ENCODE measurements at places on chromosomes 12 and 14.

DNA sequence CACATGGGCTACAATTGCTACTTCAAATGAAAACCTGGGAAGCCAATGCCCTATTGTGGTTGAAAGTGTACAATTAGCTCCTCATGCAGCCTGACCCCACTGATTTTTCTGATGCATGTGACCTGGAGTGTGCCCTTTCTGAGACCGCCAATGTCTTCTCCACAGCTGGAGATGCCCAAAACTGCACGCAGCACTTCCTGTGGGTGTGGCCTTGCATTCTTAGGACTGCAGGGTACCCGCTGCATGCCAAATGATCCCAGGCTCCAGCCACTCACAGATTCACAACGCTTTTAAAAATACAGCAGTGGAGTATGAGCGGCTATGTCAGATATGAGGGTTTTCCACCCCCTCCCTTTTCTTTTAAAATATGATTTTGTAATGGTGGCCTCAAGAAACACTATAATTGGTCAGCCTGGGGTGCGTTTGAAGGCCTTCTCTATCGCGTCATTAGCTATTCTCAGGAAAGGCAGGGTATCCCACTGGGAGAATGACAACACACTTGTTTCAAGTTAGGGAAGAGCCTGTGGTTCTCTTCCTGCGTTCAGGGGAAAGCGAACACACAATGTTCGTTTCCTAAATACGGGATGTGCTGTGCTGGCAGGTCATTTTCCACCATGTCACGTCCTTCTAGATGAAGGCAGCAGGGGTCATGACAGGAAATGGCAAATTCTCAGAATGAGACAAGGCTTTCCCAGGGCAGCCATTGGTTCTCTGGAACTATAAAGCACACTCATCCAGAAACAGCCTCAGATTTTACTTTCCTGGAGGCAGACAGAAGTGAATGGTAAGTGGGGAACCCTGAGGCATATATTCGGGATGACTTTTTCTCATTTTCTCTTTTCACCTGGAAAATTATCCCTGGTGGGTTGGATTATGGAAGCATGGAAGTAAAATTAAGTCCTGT is at the start of gene APOLD1:
Gene APOLD1 (plus strand): TSS at position 749 of the 904 bp plus-strand sequence. CDS start 33 bp downstream, at position 782.
- no peak for DNase-seq

GRCh38 chr12:126998747-126999285 is 1268.2 kb upstream of the TMEM132C start:
- DNase-seq: no peak

- DNase-seq: peak; percentile 32
Observed at GRCh38 chr12:58833853-58834252, 86.5 kb downstream of the LRIG3 start.

GRCh38 chr14:99284254-99285004 is 12.4 kb upstream of the BCL11B start:
- DNase-seq: no peak

DNA sequence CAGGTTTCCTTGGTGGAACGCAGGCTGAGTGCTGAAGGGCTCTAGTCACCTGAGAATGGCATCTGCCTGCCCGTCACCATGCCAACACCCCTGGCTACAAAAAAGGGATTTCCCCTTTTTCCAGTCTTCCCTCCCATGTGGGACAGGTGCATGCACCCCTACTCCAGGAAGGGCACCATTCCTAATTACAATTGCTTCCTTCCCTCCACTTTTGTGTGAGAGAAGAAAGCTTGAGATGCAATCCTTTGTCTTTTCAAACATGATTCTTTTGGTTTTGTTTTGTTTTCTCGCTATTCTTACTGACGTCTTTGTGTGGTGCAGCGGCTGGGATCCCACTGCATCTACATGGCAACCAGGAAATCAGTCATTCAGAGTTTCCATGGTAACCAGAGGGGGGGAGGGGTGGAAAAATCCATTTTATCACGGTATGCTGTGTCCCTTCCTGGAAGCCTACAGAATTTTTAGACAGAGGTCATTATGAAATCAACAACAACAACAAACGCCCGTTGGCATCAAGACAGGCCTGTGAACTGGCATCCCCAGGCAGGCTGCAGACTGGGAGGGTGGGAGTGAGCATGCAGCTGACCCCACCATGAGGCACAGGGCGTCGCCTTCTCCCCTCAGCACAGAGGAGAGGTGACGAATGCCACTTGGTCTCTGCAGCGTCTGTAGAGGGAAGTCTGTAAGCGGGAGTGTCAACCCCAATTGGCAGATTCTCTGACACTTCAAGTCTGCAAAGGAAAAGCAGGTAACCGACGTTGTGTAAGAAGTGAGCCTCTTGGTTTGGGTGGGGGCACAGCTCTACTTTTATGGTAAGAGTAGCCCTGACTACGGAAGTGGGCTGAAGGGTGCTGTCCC is 13.6 kb upstream of the GNG2 start:
- peak; percentile 77 for DNase-seq

DNA sequence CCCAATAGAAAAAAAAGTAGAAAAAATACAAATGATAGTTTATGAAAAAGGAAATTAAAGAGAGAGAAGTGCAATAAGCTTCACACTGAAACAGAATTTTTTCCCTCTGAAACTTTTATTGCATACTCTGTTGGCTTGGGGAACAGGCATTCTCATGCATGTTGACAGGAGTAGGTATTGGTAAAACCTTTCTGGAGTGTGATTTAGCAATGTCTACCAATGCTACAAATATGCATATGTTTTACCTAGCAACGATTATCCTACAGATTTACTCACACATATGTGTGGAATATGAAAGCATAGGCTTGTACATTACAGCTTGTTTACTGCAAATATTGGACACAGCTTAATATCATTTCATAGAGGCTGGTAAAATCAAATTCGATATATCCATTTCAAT is 125.7 kb upstream of the MYF6 start:
- DNase-seq: no peak

- DNase-seq: no peak
Observed at GRCh38 chr14:28596391-28596790, 170.2 kb upstream of the FOXG1 start.

- no peak for DNase-seq
Observed at GRCh38 chr14:102095231-102095870, 8.5 kb upstream of the HSP90AA1 start.

DNA sequence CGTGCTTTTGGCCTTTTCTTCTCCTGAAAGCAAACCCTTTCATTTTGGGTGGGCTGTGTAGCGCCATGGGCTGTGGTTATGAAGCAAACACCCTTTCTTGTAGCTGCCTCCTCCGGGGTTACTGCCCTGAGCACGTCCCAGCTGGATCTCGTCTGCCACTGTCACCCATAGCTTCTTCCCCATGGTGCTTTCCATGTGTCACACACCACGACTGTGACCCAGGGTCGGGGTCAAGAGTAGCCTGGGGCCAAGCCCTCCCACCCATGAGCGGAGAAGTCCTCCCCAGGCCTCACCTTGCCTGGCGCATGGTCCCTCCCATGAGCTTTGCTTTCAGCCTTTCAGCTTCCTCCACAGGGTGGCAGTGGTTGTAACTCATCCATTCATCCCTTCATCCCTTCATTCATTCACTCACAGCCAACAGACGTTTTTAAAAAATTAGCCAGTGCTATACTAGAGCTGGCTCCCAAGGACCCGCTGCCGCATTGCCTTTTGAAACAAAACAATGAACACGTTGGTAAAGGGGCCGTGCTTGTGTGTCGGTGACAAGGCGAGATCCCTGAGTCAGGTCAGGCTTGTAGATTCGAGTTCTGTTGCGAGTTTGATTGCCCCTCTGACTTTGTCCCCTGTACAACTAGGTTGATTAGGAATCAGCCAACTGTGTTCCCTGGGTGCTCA is 29.5 kb downstream of the MEG3 start:
- DNase-seq: no peak

DNA sequence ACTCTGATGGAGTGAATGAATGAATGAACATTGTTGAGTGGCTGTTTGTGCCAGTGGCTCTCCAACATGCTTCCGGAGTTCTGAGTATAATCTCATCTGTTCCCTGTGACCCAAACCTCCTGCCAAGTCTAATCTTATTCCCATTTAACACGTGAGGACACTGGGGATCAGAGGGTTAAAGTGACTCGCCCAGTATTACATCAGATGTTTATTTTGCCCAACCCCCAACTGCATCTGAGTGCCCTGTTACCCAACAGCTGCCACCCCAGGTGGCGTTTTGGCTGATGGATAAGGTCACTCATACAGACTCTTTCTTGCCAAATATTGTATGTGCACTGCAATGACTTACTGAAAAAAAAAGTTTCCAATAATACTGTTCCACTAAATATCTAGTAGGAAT is 210.9 kb downstream of the EXOC5 start:
- DNase-seq: peak; percentile 22

- no peak for DNase-seq
Observed at GRCh38 chr12:97235102-97235501, 227.5 kb upstream of the RMST start.

- no peak for DNase-seq
Observed at GRCh38 chr14:104395941-104396681, 183.5 kb upstream of the C14orf180 start.

GRCh38 chr12:31740628-31741027 is 11.8 kb upstream of the AMN1 start:
- DNase-seq: no peak

GRCh38 chr12:51677284-51677968 is 86.4 kb downstream of the SCN8A start:
- no peak for DNase-seq

DNA sequence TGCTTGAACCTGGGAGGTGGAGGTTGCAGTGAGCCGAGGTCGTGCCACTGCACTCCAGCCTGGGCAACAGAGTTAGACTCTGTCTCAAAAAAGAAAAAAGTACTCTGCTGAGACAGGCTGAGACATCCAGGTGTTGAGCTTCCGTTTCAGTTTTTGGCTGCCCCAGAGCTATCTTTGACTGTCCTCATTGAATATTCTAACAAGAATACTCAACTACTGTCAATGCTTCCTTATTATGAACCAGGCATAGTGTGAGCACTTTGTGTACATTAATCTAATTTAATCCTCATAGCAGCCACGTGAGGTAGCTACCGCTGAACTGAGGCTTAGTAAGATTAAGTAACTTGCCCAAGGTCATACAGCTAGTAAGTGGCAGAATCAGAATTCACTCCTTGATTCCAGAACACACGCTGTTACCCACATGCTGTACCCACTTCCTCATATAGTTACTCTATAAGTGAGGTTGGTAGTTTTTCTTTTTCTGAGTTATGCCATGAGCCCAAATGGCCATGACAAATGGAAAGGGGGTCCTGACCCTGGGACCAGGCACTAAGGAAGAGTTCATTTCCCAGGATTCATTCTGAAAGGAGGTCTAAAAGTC is 11.3 kb downstream of the ALDH1L2 start:
- no peak for DNase-seq

DNA sequence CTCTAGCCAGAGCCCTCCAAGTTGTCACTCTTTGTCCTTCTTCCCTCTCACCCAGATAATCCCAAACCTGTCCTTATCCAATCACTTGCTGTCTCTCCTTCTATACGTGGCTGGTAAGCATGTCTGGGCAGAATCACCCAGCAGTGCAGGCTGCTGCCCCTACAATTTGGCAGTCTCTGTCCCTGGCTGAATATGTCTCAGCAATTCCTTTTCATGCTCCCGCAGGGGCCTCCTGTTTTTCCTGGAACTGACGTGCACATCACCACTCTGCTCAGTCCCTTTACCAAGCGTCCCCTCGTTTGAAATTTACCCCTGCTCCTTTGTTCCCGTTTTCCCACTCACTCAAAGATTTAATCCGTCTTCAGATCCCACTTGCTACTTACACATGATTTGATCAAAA is 80.0 kb downstream of the ST8SIA1 start:
- no peak for DNase-seq

DNA sequence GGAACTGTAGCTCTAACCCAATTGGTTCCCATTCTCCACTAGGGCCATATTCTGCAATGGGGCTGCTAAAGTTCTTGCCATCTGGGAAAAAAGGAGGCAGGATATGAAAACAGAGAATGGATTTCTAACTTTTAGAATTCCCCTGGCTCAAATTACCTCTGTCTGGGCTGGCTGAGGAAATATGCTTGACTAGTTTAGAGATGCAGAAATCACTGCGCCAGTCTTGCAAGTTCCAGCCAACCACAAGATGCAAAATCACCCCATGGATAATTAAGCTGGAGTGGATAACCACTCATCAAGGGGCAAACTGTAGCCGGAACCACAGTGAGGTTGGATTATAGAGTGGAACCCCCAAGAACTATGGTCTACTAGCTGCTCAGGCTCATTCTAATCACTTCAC is 126.3 kb downstream of the RALGAPA1 start:
- DNase-seq: no peak

GRCh38 chr14:76651410-76652055 is 109.7 kb upstream of the VASH1 start:
- no peak for DNase-seq

DNA sequence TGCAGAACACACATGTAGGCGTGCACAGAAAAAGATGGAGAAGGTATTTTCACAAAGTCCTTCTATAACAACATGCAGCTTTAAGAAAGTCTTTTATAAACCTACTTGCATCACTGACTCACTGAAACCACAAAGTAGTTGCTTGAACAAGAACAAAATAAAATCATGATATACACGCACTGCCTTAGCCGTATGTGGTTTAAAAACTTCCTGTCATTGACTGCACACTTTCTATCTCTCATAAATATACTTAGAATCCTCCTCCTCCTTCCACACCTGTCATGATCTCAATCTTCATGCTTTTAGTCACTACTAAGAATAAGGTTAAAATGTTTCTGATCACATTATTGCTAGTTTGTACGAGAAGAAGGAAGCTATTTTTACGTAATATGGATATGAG is 31.8 kb upstream of the RAD51AP1 start:
- no peak for DNase-seq

- DNase-seq: no peak
Observed at GRCh38 chr14:73764406-73765280, 50.5 kb upstream of the PNMA1 start.

DNA sequence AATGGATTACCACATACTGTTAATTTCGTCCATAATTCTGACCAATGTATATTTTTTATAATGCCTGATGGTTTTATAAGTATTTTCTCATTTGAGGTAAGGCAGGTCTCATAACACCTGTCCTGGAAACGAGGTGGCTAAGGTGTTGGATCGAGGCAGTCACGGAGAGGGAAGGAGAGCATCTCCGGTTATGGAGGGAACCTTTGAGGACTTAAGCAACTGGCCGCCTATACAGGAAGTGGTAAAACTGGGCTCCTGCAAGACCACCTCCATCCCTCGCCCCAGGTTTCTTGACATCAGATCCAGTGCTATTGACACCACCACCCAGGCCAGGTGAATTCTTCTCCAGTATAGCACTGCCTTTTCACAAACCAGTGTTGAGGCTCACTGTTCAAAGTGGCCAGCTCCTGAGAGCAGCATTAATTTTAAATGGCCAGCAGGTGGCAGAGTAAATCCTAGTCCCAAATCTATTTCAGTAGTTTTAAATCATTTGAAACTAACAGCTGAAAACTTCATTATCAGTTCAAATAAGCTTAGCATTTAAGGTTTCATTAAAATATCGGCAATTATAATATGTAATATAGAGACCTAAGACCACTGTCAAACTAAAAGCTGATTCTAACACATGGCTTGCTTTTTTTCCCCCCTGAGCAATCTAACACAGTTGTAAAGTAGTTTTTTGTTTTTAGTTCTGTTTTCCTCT is 100.8 kb downstream of the PPM1A start:
- DNase-seq: peak; percentile 62

- no peak for DNase-seq
Observed at GRCh38 chr12:78194448-78194847, 363.8 kb downstream of the NAV3 start.

- DNase-seq: no peak
Observed at GRCh38 chr12:87405918-87406317, 623.3 kb downstream of the C12orf50 start.

GRCh38 chr12:57138526-57139272 is 8.7 kb downstream of the LRP1-AS start:
- no peak for DNase-seq

- DNase-seq: no peak
Observed at GRCh38 chr14:99426813-99427346, 53.8 kb downstream of the SETD3 start.

GRCh38 chr12:19527866-19528265 is 88.6 kb downstream of the AEBP2 start:
- no peak for DNase-seq
